ENCODE measurements at places on chromosomes 4 and X. TPM values are rescaled to one million over a fixed set of nuclear protein-coding genes. Genes with fewer than 3 reads are reported as not detected.

Gene TBC1D14
- total RNA-seq = 54.7 TPM

Gene CSN1S1
- not detected for total RNA-seq

DNA sequence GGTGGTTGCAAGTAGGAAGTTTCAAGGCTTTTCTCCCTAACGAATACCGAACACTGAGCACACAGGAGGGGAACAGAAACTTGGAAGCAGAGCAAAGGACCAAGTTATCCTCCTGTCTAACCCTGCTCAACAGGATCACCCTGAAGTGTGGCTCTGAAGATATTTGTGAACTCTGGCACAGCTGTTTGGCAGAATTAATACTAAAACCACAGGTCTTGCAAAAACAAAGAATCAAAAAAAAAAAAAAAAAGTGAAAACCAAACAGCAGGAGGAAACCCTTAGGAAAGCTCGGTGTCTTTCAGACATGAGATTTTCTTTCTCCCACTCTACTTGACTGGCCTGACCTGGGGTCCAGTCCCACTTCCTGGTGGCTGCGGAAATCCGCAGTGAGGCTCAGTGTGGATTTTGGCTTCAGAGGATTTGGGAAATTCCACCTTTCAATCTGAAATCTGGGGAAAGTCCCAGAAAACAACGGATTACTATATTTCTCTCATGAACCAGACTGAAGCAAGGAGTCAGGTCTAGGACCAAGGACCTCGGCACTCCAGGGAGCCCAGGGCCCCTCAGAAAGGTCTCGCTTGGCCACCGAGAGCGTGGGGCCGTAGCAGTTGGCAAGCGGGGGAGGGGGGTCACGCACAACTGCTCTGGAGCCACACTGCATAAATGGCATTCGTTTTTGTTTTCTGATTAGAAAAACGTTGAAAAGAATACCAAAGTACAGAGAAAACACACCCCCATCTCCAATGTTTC is 867 bp downstream of the TIFA start:
- DNase-seq = no peak

GRCh38 chr4:155952501-155952901 is 1.2 kb downstream of the CTSO start:
- peak; percentile 31 for DNase-seq

GRCh38 chr4:89000844-89001360 is 56.1 kb downstream of the FAM13A start:
- DNase-seq = peak; percentile 80

Gene ZGRF1
- 23.5 TPM for total RNA-seq

Gene MUC7
- total RNA-seq = not detected

- no peak for DNase-seq
Measured at GRCh38 chr4:57412259-57413054, 302.3 kb upstream of the IGFBP7 start.

- DNase-seq = no peak
Measured at GRCh38 chrX:101260435-101260834, 30.7 kb downstream of the TAF7L start.

GRCh38 chrX:37047776-37048175 is 39.6 kb downstream of the FAM47C start:
- DNase-seq = no peak

Gene SGCB
- 20.5 TPM for total RNA-seq

DNA sequence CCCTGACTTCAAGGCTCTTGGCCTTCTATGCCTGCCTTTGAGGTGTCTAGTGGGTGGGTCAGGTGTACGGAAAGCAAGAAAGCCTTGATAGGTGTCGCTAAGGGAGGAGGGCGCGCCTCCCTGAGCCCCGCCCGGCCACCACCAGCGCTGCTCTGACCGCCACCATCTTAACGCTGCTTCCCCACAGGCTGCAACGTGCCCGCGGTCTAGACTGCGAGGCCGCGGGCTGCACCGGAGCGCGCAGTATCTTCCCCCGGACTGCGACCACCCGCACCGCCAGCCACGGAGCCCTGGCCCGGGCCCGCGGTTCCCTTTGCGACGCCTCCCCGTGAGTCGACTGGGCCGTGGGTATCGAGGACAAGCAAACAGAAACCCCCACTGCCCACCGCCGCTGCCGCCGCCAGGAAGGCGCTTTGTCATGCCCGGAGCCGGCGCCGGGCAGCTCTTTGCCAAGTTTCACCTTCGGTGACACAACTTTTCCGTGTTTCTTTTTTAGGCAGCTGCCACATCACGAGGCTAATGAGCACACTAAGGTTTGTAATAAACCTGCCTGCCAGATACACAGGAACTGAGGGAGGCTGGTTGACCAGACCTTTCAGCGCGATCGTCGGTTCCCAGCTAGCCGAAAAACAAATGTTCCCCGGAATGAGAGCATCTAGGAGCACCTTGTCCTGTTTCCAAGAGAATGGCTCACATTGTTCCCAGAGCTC is 335.8 kb upstream of the F9 start:
- peak; percentile 9 for DNase-seq

DNA sequence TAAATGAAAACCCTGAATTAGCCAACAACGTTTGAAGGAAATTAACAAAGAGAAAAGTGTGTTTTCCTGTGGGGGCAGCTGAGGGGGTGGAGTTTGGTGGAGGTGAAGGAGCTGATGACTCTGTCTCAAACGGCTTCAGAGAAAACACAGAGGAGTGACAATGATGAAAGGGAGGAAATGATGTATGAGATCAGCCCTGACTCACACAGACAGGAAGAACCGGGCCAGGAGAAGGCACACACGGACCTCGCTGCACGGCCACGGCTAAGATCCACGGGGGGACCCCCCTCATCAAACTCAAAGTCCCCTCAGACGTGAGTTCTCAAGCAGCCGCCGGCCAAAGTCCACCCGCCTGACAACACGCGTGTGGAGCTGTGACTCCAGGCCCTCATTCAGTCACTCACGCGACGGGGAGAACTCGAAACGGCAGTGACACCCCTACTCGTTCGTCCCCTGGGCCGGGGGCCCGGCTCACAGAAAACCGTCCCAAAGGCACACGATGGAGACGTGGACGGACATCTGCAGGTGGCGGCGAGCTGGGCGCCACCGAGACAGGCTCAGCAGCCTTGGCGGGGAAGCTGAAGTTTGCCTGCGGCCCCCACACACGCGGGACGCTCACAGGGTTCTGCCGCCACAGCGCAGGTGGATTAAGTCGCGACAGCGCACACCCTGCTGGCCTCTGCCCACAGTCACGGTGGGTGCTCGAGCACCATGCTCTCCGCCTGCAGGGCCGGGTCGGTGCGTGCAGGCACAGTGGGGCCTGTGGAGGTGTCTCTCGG is 28.8 kb downstream of the PPP2R3B start:
- DNase-seq = peak; percentile 91

DNA sequence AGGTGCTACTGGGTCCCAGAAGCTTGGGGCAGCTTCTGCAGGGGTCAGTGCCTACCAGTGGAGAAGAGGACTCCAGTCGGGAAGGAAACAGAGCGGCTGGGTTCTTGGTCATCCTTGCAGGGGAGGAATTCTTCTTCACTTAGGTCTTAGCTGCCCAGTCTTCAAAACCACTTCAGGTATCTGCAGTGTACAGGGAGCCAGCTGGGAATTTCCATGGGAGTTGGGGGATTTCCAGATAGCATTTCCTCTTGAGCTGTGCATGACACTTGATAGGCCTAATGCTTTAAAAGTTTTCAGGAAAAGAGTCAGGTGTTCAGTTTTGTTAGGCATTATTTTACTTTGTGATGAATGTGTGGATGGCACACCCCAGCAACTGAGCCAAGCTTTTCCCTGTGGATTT is 58.1 kb upstream of the ENPP6 start:
- DNase-seq = peak; percentile 33
